AG04449 (cell line): ENCODE measurements at places on chromosomes 12 and 14.

DNA sequence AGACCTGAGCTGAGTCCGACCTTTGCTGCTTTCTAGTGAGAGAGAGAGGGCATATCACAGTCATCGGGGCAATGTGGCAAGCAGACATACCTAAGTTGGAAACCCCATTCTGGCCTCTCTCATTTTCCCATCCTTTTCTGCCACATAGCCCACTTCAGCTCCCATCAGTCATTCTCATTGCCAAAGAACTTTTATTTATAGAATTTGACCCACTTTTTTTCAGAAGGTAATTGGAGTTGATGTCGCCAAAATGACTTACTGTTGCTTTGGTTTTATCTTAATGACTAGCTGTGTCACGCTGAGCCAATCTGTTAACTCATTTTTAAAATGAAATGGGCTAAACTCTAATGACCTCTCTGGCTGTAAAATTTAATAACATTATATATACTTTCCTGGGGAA is 63.9 kb upstream of the RMST start:
- no peak for DNase-seq

DNA sequence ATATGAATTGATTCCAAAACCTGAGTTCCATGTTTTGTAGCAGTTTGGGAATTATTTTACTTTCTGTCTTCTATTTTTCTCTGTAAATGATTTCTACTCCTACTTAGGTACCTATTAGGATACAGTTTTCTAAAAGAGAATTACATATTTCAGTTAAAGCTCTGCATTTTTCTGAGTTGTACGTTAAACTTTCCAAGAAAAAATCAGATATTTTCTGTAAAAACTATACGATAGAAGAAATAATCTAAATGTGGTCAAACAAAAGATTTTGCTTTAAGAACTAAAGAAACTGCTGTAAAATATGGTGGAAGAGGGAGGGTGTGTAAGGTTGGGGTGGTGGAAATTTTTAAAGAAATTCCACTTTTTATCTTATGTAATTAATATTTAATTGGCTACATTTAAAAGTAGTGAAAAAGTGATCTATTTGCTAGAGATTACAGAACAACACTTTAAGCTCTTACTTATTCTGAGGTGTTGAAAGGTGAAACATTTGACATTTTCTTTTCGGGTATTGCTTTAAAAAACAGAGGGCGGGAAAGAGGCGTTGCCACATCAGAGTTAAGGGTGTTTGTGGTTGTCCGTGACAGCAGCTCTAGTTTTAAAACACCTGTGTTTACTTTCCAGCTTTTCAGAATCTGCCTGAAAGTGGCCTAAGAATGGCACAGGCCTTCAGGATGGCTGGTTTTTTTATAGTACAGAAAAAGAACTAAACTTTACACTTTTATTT is 187.3 kb downstream of the MIPOL1 start:
- no peak for DNase-seq

DNA sequence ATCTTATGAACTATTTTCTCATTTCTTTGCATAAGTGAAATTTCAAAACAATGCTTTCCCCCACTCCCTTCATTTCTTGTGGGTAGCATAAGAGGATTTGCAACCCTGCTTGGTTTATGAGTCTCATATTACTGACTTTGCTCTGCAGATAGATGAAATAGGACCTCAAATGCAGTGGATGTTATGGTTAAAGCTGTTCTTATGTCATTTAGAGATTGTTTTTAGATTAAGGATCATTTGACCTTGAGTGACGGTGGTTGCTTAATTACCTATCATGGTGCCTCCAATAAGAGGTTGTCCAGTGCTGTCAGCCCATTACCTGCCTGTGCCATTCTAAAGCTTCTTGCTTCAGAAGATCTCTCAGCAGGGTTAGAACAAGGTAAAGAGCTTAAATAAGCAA is 351.4 kb upstream of the ATP2B1 start:
- no peak for DNase-seq

GRCh38 chr14:93431036-93431670 is 414 bp downstream of the UNC79 start:
- DNase-seq, result no peak

DNA sequence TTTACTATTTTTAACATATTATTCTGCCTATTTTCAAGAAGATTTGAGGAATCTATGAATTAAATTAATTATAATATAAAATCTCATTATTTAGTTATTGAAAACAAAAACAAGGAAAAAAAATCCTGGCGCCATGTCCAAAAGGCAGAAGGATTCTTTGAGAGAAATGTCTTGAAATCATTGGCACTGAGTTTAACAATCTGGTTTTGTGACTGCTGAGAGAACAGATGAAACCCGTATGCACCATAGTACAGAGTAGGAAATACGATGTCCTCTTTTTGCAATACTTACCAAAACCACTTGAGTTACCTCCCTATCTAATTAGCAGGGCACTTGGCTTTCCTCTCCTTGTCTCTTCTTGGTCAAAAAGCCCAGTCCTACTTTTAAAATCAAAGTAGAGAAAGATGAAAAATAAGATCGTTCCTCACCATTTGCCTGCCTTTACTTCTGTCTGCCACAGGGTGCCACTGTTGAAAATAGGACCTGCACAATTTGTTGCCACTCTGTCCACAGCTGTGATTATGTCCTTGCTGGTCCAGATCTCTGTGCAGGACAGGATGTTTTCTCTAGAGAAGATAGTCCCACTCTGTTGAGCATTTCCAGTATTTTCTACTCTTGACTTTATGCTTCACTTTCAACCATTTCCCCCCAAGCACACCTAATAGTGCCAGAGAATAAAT is 179.7 kb downstream of the PDZRN4 start:
- DNase-seq, result no peak

DNA sequence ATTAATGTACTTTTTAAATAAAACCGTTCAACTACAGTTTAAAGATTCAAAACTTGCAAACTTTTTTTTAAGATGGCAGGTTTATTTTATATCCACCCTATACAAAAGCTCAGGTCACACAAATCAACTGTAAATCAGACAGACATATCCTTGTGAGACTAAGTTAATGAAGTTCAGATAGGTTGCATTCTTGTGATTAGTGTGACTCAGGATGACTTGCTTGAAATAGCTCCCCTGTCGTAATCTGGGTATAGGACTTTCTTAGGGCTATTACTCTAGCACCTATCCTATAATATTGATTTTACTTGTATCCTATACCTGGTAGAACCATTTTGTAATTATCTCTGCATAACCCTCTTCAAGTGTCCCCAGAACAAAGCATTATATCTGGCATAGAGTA is 9.5 kb upstream of the PRKD1 start:
- no peak for DNase-seq

GRCh38 chr14:53062856-53063255 is 90.3 kb downstream of the DDHD1 start:
- DNase-seq, result no peak

- DNase-seq, result no peak
These were observed 216.9 kb upstream of the ALG10B start for GRCh38 chr12:38099686-38100085.

GRCh38 chr14:88352698-88353097 is 29.6 kb upstream of the KCNK10 start:
- no peak for DNase-seq

DNA sequence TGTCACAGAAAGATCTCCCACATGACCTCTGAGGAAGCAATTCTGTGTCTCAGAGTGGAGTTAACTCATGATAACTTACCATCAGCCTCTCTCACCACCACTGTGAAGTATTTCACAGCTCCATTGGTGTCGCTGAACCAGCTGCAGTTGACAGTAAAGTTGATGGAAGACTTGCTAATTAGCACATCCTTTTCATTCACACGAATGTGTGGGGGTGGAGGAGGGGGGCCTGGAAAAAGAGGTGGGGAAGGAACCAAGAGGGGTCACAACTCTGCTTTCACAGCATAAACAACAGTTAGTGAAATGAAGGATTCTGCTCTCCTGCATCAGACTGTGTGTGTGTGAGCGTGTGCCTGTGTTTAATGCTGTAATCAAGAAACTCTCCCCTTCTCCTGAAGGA is 82.1 kb downstream of the PTPRB start:
- no peak for DNase-seq
